ENCODE measurements at places on chromosomes 1 and 21.

DNA sequence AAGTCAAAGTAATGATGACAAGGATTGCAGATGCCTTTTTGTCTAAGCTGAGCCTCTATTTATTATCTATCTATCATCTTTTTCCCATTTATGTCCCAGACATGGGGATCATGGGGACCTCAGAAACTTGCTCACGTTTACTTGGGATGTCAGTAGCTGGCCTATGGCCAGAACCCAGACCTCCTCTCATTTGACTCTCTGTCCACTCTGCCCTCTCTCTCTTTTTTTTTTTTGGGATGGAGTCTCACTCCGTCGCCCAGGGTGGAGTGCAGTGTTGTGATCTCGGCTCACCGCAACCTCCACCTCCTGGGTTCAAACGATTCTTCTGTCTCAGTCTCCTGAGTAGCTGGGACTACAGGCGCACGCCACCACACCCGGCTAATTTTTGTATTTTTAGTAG, 3.7 kb upstream of the ID3 start:
- no peak for DNase-seq

DNA sequence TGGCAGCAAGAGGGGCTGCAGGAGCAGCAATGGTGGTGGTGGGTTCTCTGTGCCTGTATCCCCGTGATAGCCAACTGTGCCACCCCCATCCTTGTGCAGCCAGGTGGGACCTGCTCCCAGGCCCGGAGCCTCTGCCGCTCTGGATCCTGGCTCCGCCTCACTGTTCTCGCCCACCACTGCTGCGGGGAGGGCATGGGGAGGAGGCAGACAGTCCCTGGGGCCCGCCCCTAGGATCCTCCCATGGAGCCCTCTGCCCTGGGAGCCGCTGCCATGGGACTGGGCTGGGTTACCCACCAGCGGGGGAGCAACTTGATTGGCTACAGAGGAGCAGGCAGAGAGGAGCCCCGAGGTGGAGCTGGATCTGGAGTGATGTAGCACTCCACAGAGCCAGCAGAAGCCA, 31.6 kb downstream of the CD1D start:
- no peak for DNase-seq

- no peak for DNase-seq
Observed at GRCh38 chr1:67863637-67864036, 30.4 kb upstream of the GNG12 start.

DNA sequence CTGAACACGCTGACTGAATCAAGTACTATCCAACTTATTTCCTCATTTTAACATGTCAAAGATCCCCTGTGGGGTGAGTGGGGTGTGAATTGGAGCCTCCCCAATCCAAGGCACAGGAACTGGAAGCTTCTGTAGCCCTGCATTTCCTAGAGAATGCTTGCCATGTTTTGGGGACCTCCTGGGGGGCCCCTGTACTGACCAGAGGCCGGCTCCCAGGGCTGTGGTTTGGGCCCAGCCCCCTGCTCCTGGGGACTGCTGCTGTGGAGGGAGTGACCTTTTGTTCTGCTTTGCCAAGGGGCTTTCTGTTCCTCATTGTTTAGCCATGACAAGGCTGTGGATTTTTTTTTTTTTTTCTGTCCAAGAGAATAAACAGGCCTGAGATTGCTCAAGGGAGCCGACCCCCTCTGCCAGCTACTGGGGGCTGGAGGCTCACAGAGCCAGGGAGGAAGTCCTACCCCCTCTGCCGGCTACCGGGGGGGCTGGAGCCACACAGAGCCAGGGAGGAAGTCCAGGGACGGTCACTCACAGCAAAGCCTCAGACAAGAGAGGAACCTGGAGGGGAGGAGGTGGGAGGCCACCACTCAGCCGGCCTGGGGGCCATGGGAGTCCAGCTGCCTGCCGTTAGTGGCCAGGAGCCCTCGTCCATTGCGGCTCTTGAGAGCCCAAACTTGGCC, 17.4 kb downstream of the TNFRSF1B start:
- no peak for DNase-seq

DNA sequence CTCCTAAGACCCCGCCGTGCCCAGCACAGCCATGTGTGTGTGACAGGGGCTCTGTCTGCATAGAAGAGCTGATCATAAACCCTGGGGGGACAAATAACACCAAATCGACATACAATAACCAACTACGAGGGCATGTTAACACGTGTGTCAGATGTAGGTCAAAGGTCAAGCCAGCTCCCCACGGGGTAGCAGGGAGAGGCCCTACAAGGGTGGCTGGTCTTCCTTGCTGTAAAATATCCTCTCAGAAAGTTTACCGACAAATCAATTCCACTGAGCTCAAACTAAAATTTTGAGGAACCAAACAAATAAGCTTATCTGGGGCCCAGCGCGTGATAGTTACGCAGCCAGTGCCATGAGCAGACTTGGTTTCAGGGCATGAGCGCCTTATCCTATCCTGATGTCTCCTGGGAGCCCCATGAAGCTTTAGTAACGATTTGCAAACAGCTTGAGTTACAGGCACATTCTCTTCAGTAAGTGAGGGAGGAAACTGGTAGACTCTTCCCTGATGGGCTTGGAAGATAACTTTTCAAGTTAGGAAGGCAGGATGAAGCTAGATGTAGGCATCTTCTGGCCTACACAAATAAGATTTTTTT, 2.7 kb upstream of the TMPRSS3 start:
- no peak for DNase-seq

DNA sequence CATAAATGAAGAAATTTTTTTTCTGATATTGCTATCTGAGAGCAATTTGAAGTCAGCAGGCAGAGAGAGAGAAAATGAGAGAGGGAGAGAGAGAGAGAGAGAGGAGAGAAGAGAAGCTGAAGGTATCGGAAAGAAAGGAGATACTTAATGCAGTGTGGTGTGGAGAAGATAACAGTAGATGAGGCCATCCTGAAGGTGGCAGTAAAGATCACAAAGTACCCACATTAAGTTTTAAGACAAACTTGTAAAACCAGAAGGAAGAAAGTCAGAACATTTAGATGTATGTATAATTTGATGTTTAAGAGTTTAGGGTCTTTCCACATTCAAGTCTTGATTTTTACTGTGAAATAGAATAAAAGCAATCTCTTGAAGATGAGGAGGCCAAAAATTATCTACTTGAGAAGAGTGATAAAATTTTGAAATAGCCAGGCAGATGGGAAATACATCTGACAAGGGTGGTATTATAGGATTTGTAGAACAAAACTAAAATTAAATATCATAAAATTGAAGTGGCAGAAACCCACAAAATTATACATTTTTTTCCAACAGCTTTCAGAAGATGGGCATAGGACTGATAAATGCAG, 1753.4 kb downstream of the MRPL39 start:
- no peak for DNase-seq

GRCh38 chr1:21198929-21199328, 22.2 kb upstream of the EIF4G3 start:
- no peak for DNase-seq

GRCh38 chr1:61332196-61332753, 249.9 kb downstream of the NFIA start:
- DNase-seq = peak; percentile 26

- no peak for DNase-seq
Observed at GRCh38 chr1:2471587-2472001, 4.5 kb upstream of the PLCH2 start.

DNA sequence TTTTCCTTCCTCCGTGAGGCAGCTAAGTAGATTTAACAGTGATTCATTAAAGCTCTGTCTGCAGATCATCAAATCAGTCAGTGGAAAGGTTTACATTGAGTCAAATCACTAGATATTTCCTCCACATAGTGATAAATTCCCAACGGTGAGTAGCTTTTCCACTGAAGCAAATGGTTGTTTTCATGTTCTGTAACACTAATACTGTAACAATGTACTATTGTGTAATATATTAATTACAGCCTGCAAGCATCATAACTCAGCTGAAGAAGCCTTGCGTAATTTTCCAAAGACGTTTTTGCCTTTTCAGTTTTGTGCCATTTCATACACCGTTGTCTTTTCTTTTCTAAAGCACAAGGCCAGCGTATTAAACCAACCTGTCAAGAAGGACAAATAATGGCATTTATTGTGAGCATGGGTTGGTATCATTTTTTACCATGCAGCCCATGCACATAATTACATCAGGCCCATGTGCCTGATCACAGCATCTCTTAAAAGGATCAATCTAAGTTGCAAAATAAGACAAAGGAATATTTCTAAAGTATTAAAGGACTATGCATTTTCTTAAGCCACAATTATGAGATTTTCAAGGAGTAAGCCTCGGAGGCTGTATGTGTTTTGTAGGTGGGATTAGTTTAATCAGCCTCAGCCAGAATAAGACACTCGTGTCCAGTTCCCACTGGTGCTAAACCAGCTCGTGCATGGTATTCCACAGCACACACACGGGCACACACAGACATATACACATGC, 16.7 kb upstream of the PDE9A start:
- DNase-seq = no peak

GRCh38 chr1:245226203-245226499, 71.4 kb downstream of the KIF26B start:
- no peak for DNase-seq

DNA sequence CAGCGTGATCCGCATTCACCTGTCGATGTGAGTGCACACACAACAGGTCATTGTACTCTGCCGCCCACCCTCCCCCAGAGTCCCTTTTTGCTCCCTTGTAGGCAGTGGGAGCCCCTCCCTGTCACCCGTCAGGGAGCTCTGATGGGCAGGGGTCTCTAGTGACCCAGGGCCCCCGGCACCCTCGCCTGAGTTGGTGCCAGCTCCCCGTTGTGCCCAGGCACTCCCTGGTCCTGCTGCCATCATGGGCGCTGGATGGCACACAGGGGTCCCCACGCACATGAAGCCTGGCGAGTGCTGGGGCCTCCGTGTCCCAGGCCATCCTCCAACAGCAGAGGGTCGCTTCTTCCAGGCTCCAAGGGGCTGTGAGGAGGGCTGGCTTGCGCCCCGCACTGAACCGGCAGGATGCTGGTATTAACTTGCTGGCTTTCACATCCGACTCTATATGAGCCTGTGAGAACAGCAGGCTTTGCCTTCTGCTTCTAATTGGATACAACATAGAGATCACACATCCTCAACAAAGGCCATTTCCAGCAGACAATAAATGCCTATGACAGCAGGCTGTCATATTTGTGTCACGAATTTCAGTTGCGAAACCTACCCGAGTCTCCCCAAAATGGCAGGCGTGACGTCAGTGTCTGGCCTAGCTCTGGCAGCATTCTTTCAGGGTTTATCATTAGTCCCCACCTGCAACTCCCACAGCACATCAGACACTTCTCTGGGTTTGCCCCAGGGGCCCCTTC, 35.4 kb downstream of the KIAA1614 start:
- DNase-seq = no peak

GRCh38 chr1:54408147-54409066, 2.2 kb upstream of the SSBP3 start:
- no peak for DNase-seq

GRCh38 chr1:77047978-77048614, 171.1 kb downstream of the PIGK start:
- no peak for DNase-seq

- no peak for DNase-seq
Observed at GRCh38 chr21:25955646-25956045, 214.9 kb downstream of the APP start.

- no peak for DNase-seq
Observed at GRCh38 chr21:36087362-36088138, 17.7 kb downstream of the CBR1 start.

- DNase-seq = no peak
Observed at GRCh38 chr1:202649553-202650392, 60.5 kb downstream of the SYT2 start.

GRCh38 chr1:150545486-150546032, 3.6 kb upstream of the ADAMTSL4 start:
- DNase-seq = no peak

- DNase-seq = peak; percentile 64
Observed at GRCh38 chr1:160708801-160709200, 2.8 kb downstream of the CD48 start.

GRCh38 chr1:164672588-164672987, 113.6 kb downstream of the PBX1 start:
- DNase-seq = no peak

- DNase-seq = no peak
Observed at GRCh38 chr1:195336812-195337211, 1271.4 kb downstream of the KCNT2 start.

GRCh38 chr1:87061742-87062156, 147.3 kb downstream of the HS2ST1 start:
- DNase-seq = no peak

DNA sequence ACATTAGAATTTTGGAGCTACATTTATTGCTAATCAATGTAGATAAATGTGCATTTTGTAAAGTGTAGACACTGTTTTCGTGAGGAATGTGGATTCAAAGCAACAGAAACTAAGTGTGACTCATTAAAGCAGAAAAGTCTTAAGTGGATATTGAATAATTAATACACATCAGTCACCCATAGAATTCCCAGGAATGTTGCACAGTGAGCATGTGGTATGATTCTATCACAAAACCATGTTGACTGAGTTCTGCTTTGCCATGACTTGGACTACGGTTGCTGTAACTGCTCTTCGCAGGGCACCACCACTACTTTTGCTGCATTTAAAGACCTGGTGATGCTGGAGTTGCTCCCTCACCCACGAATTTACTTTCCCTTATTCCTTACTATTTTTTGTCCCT, 471.8 kb downstream of the KCNT2 start:
- no peak for DNase-seq

- peak; percentile 19 for DNase-seq
Observed at GRCh38 chr1:158177700-158178450, 2.8 kb upstream of the CD1D start.

DNA sequence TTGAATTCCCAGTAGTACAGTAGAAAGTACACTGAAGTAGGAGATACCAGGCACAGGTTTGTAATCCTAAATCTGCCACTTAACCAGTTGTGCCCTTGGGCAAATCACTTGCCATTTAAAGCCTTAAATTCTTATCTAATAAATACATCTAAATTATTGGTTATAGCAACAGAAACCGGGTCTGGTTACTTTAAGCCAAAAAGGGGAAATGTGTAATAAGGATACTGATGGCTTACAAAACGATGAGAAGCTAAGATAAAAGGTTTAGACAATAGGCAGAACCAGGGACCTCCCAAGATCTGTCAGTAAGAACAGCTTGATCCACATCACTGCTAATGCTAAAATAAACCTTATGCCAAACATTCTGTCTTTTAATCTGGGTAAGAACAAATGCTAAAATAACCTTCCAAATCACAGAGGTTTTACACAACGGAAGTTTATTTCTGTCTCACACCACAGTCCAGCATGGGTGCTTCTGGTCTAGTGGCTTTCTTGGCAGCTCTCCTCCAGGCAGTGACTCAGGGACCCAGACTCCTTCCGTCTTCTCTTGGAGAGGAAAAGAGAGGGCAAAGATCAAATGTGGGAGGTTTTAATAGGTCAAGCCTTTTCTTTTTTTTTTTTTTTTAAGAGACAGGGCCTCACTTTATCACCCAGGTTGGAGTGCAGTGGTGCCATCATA, 16.5 kb upstream of the ZMYM1 start:
- no peak for DNase-seq

DNA sequence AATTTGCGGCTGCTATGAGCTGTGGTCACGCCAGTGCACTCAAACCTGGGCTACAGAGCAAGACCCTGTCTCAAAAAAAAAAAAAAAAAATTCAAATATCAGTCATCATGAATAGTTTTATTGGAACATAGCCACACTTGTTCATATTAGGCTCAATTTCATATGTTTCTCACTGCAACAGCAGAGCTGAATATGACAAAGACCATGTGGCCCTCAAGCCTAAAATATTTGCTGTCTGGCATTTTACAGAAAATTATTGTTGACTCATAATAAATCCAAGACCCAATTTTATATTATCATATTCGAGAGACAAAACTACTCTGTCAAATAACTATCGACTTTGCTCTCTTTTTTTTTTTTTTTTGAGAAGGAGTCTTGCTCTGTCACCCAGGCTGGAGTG, 11.0 kb downstream of the BECN2 start:
- no peak for DNase-seq

- DNase-seq = no peak
Observed at GRCh38 chr1:97140611-97141010, 419.0 kb downstream of the PTBP2 start.

Measured in stimulated activated naive CD8-positive, alpha-beta T cell treated with anti-CD3 and anti-CD28 coated beads, Interleukin-15, amount 100 ng/mL, for 72 hours (primary cell).